Activated T-cell treated with anti-CD3 and anti-CD28 coated beads for 24 hours (primary cell): ENCODE measurements at places on chromosomes 13 and 19.

GRCh38 chr13:32751340-32751739 lies 165.1 kb downstream of the PDS5B start:
- no peak for DNase-seq

GRCh38 chr19:2112516-2113320 lies 16.0 kb downstream of the IZUMO4 start:
- DNase-seq, result no peak

DNA sequence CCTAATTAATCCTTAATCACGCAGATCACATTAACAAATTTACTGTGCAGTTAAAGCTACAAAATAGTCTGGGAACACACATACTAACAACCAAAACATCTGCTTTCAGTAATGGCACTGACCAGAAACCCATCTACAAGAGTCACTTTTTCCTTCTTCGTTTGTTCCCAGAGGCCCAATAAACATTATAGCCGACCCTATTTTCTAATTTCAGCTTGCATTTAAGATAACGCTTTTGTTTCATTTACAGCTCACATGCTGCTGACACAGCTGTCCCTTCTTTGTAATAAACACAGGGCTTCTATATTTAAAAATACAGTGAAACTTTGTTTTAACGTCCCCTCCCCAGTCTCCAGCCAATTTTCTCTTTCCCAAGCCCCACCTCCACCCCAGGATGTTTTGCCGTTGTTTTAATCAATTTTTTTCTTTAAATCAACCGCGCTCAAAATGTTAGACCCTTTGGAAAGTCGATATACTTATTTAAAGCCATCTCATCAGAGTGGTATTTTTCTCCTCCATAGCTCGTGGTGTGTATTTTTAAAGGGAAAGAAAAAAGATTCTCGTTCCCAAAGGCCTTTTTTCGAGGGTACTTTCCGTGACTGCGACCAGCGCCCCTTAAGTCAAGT lies 1.7 kb upstream of the WBP4 start:
- no peak for DNase-seq

DNA sequence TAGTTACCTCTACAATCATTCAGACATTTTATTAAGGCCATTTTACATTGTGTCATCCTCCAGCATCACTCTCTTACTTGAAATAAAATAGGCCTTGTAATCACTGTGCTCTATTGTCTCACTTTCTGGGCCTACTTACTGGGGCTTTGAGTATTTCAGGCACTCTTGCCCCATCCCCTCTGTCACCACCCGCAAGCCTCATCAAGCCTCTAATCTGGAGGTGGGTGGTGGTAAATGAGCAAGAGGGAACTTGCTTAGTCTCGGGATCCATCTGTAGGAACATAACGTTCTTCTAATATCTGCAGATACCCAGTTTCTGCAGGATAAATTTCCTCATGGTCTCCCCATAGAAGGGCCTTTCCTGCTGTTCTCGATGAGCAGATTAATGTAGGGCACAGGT lies 19.4 kb upstream of the GPR18 start:
- no peak for DNase-seq

GRCh38 chr13:57114945-57115344 lies 25.8 kb upstream of the PRR20A start:
- DNase-seq, result no peak

DNA sequence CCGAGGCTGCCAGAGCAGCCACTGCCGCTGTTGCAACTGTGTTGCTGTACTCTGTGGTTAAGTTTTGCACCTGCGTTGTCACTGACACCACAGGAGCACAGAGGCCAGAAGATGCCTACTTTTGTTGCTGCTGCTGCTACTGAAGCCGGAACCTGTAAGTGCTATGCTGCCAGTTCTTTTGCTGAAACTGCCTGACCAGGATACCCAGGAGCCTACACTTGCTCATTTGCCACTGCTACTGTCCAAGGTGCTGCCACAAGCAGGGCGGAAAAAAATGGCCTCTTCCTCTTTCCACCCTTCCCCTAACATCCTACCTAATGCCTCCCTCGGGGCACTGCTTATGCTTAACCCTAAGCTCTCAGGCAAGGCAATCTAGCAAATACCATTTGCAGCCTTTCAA lies 29.0 kb upstream of the NBEA start:
- no peak for DNase-seq

- no peak for DNase-seq
Observed at GRCh38 chr19:18477042-18477779, 39.3 kb upstream of the ISYNA1 start.

GRCh38 chr13:83881917-83882605 lies at the start of gene SLITRK1:
Gene SLITRK1 (minus strand): TSS chr13:83882474. CDS start chr13:83881507, 967 bp downstream.
- DNase-seq, result no peak

DNA sequence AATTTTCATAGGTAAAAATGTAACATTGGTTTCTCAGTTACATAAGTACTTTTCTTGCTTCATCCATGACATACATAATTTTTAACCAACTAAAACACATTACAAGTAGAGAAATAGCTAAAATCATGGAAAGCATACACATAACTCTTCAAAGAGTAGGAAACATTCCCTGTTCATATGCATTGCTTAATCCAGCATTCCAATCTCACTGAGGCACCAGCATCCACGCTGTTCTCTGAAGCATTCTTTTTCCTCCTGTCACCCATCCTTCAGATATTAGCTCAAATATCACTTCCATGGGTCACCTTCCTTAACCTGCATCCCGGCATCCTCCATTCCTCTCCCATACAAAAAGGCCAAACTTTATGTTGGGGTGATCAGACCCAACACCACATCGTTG lies 79.1 kb downstream of the ZNF254 start:
- no peak for DNase-seq

DNA sequence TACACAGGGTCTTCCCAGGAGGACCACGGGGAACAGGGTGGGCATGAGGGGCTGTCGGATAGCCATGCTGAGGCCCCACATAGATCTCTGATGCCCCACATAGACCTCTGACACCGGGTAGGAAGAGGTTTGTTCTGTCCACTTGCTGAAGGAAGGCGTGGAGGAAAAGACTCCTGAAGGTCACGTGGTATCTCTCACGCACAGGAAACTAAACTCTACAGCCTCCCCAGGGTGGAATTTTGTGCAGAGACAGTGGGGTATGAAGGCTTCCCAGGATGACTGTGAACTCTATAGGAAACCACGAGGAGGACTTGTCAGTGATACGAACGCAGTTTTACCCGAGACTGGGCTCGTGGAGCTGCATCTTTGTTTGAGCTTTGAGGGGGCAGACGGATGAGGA lies 2.8 kb downstream of the EVI5L start:
- DNase-seq, result no peak

GRCh38 chr19:289651-290371 lies 1.4 kb downstream of the PLPP2 start:
- DNase-seq, result no peak

DNA sequence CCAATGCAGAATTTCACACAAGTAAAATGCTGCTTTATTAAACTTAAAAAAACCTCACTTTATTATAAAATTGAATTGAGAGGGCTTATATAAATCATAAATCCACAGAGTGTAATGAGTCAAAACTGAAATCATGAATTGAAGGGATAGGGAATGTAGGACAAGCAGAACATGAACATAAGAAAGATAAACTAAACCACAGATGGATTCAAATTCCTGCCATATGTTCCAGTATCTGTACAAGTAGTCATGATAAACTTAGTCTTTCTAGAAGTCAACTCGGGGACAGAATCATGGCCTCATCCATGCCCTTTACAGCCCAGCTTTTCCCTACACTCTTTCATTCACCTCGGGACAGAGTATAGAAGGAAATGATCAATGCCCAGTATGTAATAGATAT lies 16.6 kb downstream of the LMO7 start:
- no peak for DNase-seq

DNA sequence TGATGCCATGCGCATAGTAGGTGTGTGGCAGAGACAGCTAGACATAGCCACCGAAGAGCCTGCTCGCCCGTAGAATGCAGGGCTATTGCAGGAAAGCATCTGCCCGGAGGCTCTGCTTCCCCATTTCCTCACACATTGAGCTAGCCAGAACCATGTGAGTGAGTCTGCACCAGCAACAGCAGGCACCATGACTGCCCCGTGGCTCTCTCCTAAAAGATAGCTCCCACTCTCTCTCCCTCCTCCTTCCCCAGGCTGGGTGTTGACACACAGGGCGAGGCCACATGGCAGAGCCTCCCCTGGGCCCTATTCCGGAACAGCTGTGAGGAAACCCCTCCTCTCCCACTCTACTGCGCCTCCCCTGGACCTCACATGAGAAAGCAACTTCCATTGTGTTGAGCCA lies 52.3 kb upstream of the ATP12A start:
- DNase-seq, result no peak

DNA sequence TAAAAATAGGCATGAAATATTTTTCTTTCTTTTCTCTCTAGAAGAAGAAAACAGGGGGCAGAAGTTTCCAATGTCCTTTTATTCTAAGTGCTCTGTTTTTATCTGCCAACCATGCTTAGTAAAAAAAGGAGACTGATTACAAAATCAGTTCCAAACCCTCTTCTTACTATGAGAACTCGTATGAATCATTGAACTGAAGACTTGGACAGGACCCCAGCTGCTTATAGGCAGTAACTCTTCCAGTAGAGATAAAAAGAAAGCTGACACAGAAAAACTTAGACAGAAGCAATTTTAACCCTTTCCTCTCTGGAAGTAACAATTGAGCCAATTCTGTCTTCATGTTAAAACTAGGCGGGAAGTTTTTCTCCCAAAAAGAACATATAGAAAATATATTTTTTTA lies 24.5 kb upstream of the FREM2 start:
- no peak for DNase-seq

DNA sequence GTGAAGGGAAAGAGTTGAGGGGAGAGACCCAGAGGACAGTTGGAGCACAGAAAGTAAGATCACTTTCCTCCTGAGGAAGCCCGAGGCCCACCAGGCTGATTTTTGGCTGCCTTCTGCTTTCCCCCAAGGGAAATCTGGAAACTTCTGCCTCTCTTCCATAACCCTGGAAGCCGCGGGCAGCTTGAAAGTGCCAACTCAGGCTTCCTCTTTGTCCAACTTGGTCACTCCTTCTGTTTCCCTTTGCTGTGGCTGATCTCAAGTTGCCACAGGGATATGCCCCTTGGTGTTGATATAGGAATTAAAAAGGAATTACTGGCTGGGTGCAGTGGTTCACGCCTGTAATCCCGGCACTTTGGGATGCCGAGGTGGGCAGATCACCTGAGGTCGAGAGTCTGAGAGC lies 5.7 kb upstream of the CD70 start:
- DNase-seq, result no peak

GRCh38 chr19:56110515-56111448 lies 10.3 kb downstream of the ZNF787 start:
- no peak for DNase-seq

DNA sequence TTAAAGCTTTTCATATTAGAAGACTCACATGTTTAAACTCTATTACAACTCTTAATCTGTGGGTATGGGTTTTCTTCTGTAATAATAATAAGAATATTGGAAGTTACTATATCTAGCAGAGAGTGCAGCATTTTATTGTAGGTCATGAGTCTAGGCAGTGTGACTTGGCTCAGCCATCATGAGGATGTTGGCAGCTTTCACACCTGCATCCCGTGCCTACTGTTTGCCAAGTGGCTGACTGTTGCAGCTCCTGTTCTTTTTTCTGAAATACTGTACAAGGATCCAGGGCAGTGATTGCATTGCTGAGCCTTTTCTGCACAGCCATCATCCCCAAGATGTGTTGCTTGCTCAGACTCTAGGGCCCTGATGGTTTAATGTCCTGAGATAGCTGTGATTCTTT lies 47.4 kb downstream of the MTUS2 start:
- DNase-seq, result no peak

GRCh38 chr19:8071912-8072311 lies 19.4 kb downstream of the CCL25 start:
- no peak for DNase-seq

DNA sequence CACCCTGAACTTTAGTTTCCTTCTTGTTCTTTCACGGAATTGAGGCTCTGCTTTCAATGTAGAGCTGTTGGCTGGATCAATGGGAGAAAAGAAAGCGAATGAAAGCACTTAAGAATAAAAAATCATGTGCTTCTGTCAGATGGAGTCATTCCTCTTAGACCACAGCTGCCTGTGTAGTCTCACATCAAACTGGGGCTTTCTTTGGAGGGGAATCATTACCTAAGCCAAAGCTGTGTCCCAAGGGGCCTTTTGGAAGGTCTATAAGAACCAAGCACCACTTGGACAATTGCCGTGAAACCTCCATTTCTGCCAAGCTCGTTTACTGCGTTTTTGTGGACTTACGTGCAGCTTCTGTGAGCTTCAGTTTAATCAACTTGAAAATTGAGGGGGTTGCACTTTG lies 44.2 kb upstream of the RNF113B start:
- DNase-seq, result no peak

GRCh38 chr13:94168783-94169453 lies 310.6 kb downstream of the DCT start:
- no peak for DNase-seq

GRCh38 chr13:98664924-98665637 lies 87.4 kb downstream of the SLC15A1 start:
- DNase-seq, result no peak

- no peak for DNase-seq
Observed at GRCh38 chr13:66410314-66410713, 819.8 kb downstream of the PCDH9 start.

- no peak for DNase-seq
Observed at GRCh38 chr13:45103449-45103848, 16.9 kb upstream of the GTF2F2 start.

DNA sequence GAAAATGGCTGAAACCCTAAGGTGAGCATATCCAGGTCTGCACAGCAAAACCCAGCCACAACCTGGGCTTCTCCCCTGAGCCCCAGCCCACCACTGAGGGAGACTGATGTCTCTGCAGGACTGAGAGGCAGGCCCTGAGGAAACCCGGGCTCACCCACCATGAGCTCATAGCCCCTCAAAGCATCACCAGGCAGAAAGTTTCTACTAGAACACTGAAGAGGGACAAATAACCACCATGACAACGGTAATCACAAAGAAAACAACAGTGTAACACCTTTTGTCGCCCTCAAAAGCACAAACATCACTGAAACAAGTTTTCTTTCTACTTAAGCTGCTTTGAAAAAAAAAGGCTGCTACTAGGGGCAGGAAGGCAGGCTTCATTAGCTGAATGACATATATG lies 29.8 kb downstream of the TSHZ3 start:
- DNase-seq, result no peak

DNA sequence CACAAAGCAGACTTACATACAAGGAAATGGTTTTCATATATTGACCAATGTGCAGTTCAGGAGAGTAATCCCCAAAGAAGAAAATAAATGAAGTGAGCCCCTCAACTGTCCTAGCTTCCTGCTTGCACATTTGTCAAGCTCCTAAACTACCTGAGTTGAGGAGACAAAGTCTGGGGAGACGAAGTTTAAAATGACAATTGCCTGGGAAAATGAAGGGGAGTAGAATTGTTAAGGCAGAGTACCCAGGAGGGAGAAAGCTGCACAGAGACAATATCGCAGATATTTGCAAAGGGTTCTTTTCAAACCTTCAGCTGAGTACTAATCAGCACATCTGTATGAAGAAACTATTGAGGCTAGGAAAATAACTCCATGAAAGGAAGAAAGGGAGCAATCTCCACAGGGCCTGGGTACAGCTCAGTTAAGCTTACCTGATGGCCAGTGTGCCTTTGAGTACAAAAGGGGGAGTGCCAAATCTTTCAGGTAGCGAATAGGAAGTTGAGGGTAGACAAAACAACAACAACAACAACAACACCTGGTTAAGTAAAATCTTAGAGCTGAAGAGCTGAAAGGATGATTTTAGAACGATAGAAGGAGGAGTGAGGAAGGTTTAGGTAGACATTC lies 1700.1 kb upstream of the PRR20A start:
- no peak for DNase-seq
